Tibial artery (tissue), 4 donors: ENCODE measurements at places on chromosomes 7 and 10.

DNA sequence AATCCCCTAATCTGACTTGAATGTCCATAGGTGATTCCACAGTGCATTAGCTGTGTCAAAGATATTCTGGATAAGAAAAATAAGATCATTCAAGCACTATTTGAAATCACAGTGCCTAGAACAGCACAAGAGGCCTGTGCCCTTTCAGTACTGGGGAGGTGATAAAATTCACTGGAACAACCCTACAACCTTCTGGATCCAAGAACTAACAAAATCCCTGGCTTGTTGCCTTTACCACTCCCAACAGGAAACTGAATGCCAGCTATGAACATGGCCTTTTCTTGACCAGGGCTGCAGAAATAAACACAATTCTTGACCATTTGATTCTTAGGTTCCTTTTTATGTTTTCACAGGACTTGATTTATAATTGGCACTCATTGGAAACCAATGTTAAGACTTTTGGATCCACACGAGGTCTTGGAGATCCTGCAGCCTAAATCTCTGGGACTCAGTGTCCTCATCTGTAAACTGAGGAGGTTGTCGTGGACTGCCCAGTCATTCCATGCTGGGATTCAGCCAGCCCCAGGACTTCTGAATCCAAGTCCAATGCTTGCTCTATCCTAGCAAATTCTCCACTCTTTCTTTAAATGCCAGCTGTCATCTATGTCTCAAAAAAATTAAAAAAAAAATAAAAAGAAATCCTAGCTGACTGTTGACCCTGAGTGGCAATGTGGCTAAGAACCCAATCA, 624.7 kb downstream of the KCNMA1 start:
- peak; percentile 88 for DNase-seq

- DNase-seq: no peak
Measured at GRCh38 chr10:127906548-127907377, at the start of gene PTPRE. PTPRE (plus strand) TSS chr10:127907103; CDS start chr10:128040882, 133,779 bp downstream.

GRCh38 chr7:98375664-98376063, 25.2 kb downstream of the BAIAP2L1 start:
- DNase-seq: no peak

GRCh38 chr7:6111041-6111440, 79.9 kb downstream of the ANKRD61 start:
- no peak for DNase-seq

- no peak for DNase-seq
Measured at GRCh38 chr10:92150823-92151222, 140.1 kb downstream of the CPEB3 start.

DNA sequence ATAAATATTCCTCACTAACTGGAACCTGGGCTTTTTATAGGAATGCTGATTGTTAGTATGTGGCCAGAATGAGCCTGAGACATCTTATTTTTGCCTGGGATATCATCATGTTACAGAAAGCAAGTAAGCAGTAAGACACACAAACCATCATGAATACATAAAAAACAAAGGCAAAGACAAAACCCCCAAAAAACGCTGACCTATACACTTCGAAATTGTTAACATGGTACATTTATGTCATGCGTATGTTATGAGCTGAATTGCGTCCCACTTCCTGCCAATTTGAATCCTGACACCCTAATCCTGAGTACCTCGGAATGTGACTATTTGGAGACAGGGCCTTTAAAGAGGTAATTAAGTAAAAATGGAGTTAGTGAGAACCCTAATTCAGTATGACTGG, 12.3 kb upstream of the NRF1 start:
- no peak for DNase-seq

GRCh38 chr7:27172315-27172774, 1.8 kb downstream of the HOXA10 start:
- DNase-seq: peak; percentile 34

DNA sequence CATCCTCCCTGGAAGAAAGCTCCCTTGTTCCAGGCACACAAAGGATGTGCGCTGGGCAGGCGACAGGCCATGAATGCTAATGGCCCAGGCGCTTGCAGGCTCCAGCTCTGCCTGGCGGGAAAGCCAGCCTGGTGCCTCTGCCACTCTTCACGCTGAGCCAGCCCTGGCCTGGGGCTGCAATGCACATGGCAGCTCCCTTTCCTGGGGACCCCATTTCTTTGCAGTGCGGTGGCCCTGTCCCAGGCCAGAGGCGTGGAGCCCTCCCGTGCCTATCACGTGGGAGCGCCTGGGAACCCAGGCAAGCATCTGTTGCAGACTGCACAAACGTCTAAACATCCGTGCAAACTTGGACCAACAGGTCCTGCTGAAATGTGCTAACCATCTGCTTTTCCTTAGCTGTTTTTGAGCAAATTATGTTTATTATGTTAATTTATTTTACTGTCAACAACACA, 152.1 kb upstream of the LYZL2 start:
- DNase-seq: no peak

GRCh38 chr10:80480852-80481251, 26.7 kb downstream of the TSPAN14 start:
- peak; percentile 4 for DNase-seq

- no peak for DNase-seq
Measured at GRCh38 chr10:125911990-125912389, 15.6 kb downstream of the FANK1 start.

- DNase-seq: no peak
Measured at GRCh38 chr7:91276909-91277308, 12.7 kb downstream of the FZD1 start.

DNA sequence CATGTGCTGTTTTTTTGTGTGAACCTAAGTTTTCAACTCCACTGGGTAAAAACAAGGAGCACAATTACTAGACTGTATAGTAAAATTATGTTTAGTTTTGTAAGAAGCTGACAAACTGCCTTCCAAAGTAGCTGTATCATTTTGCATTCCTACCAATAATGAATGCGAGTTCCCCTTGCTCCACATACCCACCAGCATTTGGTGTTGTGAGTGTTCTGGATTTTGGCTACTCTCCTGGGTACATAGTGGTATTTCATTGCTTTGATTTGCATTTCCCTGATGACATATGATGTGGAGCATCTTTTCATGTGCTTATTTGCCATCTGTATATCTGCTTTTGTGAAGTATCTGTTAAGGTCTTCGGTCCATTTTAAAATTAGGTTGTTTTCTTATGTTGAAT, 178.2 kb downstream of the HIBADH start:
- DNase-seq: no peak

DNA sequence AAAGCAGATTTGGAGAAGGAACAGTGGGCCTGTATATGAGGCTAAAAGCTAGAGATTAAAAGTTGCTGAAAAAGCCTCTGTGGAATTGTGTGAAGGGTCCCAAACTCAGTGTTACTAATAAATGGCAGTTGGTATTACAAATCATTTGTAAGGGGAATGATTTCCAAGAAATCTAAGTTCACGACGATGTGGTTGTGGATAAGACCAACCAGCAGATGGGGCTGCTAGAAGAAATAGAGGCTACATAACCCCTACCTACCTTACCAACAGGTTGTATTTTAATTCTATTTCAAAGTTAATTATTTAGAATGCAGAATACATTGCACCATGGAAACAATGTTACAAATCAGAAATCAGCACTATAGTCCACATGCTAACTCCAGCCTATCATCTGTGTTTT, 377.1 kb downstream of the HPSE2 start:
- DNase-seq: no peak

DNA sequence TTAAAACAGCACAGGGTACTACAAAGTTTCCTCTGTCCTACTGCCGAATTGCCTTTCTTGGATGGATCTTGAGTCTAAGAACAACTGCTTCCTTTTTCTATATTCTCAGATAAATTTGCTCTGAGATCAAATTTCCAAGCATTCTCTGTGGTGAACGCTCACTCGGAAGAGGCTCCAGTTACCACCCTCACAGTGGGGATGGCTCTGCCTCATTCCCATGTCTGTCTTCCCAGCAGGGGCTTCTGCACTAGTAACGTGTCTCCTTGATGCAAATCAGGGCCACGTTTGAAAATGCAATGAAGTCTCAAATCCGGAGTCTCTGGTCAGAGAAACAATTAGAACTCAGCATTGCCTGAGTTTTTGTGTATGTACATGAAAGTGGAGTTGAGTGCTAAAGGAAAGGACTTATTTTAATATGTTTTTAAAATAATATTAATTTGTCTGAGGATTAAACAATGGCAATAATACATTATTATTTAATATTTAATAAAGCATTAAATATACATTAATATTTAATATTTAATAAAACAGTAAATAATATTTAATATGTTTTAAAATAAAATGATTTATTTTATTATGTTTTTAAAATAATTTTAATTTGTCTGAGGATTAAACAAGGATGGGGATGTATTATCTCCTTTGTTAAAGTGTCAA, 61.8 kb downstream of the INHBA start:
- DNase-seq: no peak

DNA sequence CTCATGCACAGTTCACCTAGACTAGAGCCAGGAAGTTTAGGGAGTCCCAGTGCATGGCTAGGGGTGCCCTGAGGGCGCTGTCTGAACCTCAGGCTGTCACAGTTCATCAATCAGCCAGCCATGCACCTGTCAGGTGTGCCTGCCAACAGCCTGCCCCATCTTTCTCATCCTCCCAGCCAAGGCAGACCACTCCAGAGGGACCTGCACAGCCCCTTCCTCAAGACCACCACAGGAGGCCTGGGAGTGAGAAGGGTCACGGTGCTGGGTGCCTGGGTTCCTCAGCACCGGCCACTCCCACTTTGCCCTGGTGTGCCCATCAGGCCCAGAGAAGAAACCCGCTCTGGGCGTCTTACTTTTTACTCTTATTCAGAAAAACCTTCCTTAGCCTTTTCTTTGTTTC, 8.4 kb downstream of the ATP6V1F start:
- DNase-seq: no peak

- no peak for DNase-seq
Measured at GRCh38 chr10:1920941-1921340, 183.6 kb upstream of the ADARB2 start.

- no peak for DNase-seq
Measured at GRCh38 chr7:19489162-19489820, 219.5 kb downstream of the POLR1F start.

DNA sequence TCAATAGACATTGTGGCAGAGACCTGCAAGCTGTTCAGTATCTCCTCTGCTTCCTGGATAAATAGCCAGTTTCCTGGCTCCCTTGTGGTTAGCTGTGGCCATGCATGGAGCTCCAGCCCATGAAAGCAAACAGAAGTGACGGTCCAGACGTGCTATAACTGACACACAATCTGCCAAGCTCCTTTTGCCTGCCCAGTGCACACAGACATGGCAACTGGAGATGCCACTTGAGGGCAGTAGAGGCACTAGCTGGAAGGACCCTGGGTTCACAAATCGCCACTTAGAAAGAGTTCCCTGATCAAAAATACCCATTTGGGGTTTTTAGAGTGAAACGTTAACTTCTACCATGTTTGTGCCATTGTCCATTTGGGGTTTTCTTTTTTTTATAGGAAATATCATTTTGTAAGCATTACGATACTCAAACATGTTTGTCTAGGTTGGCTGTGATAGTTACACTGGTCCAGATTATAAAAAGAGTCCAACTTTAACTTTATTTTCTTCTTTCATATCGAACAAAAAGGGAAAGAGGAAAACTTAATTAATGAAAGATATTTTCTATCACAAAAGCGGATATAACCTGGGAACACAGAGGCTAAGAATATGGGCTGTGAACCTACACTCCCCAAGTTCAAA, 31.3 kb downstream of the KIN start:
- DNase-seq: no peak

DNA sequence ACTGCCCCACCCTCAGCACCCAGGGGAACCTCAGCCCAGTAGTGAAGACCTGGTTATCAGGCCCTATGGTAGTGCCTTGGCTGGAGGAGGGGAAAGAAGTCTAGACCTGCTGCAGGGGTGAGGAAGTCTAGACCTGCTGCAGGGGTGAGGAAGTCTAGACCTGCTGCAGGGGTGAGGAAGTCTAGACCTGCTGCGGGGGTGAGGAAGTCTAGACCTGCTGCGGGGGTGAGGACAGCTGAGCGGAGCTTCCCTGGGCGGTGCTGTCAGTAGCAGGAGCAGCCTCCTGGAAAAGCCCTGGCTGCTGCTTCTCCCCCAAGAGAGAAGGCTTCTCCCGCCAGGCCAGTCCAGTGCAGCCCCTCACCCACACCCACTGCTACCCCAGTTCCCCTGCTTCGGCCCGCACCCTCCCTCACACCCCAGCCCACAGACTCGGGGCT, 6.3 kb downstream of the NOS3 start:
- no peak for DNase-seq

DNA sequence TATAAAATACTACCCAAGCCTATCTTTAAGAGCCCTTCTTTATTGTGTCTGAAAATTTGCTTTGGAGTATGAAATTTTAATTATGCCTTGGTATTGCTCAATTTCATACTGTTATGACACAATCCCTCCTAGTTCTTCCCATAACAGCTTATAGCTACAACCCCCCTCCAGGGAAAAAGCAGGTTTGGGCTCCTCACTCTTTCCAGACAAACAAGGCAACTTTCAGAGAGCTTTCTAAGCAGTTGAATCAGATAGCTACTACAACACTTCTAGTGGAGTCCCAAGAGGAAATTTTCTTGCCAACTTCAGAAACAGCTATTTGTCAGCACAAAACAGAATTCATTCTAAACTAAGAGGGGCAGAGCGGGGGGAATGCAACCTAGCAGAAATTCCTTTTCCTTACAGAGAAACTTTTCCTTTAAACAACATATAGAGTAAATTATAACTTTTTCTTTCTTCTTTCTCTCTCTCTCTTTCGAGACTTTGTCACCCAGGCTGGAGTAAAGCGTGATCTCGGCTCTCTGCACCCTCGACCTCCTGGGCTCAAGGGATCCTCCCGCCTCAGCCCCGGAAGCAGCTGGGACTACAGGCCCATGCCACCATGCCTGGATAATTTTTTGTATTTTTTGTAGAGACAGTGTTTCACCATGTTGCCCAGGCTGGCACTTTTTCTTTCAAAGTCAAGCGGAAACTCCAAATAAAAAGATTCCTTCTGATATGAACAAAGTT, 26.0 kb upstream of the JMJD1C start:
- peak; percentile 60 for DNase-seq

GRCh38 chr7:111762211-111762610, 199.9 kb upstream of the IMMP2L start:
- DNase-seq: no peak

GRCh38 chr10:132096223-132096622, 30.5 kb downstream of the JAKMIP3 start:
- no peak for DNase-seq

- DNase-seq: no peak
Measured at GRCh38 chr10:50585921-50586739, 37.6 kb downstream of the SGMS1 start.
